Colonic mucosa (tissue), 4 donors: ENCODE measurements at places on chromosomes 7 and 10. TPM values are rescaled to one million over a fixed set of nuclear protein-coding genes. Genes with fewer than 3 reads are reported as not detected.

FAM25C gene
- not detected for total RNA-seq

AKR1C8 gene
- total RNA-seq: not detected

NRG3 gene
- 0.24 TPM for total RNA-seq

CLCN1 gene
- total RNA-seq: not detected

SFTPA1 gene
- 0.77 TPM for total RNA-seq

ARPC1A gene
- 231 TPM for total RNA-seq
